ENCODE measurements at places on chromosomes 1 and 21. TPM values are rescaled to one million over a fixed set of nuclear protein-coding genes. Genes with fewer than 3 reads are reported as not detected.

The CD5L gene
- not detected for total RNA-seq

The SIK1 gene
- total RNA-seq = 8.0 TPM

The FCGR1A gene
- not detected for total RNA-seq

The TTC24 gene
- 0.28 TPM for total RNA-seq

The CYB561D1 gene
- total RNA-seq = 18.7 TPM

The KCNJ9 gene
- total RNA-seq = not detected

The RNU1-1 gene
- 3,977 TPM for total RNA-seq

The NECTIN4 gene
- 6.1 TPM for total RNA-seq

The ANKRD45 gene
- 1.7 TPM for total RNA-seq

All from left colon (tissue), 2 donors.